Astrocyte of the spinal cord (primary cell): ENCODE measurements at places on chromosomes 3 and 15.

DNA sequence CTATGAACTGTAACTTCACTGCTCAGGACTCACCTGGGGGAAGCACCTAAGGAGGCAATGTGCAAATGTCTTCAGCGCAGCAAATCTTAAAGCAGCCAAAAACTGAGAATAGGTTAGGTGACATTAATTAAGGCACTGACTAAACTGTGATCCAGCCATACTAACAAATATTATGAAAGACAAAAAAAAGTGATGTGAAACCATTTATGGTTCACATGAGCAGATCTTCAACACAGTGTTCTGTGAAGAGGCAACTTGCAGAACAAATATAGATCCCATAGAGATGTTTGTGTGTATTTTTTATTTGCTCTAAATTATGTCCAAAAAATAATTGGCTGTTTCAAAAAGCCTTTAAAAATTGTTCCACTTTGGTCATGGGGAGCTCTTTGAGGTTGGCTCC, 24.1 kb upstream of the MITF start:
- no peak for DNase-seq

GRCh38 chr15:41631880-41632470, 28.2 kb upstream of the MGA start:
- DNase-seq: no peak

- no peak for DNase-seq
These were observed 25.3 kb upstream of the TM4SF4 start for GRCh38 chr3:149449182-149449581.

GRCh38 chr3:114877378-114878113, 269.5 kb downstream of the ZBTB20 start:
- DNase-seq: peak; percentile 10
